ENCODE measurements at places on chromosomes 3 and 15. TPM values are rescaled to one million over a fixed set of nuclear protein-coding genes. Genes with fewer than 3 reads are reported as not detected.

DNA sequence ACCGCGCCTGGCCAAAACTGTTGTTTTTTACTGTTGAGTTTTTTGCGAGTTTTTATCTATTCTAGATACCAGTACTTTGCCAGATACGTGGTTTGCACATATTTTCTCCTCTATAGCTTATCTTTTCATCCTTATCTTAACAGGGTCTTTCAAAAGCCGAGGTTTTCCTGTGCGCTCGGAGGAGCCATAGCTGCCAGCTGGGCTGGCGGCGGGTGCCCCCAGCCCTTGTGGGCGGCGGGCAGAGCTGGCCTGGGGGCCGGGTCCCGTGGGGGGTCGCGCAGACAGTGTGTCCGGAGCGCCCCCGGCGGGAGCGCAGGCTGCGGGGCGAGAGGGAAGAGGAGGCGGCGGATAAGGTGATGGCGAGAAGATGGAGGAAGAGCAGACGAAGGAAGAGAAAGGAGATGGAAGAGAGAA lies 11.1 kb upstream of the EIF4A2 start:
- no peak for DNase-seq

- DNase-seq: no peak
These were observed 55.8 kb downstream of the DZIP3 start for GRCh38 chr3:108645364-108645763.

- DNase-seq: no peak
These were observed 27.4 kb downstream of the GORASP1 start for GRCh38 chr3:39080026-39080425.

DNA sequence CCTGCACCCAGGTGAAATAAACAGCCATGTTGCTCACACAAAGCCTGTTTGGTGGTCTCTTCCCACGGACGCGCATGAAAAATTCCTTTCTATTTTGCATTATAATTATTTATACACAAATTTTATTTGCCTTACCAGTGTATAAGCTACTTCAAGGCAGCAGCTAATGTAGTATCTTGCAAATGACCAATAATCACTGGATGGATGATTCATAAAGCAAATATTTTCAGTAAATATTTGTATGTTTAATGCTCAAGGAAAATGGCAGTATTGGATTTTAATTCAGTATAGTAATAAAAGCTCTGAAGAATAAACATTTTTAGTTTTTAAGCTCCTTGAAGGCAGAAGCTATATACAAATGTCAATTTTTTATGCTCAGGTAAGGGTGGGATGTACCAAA lies 158.7 kb upstream of the NANOGP8 start:
- no peak for DNase-seq

DNA sequence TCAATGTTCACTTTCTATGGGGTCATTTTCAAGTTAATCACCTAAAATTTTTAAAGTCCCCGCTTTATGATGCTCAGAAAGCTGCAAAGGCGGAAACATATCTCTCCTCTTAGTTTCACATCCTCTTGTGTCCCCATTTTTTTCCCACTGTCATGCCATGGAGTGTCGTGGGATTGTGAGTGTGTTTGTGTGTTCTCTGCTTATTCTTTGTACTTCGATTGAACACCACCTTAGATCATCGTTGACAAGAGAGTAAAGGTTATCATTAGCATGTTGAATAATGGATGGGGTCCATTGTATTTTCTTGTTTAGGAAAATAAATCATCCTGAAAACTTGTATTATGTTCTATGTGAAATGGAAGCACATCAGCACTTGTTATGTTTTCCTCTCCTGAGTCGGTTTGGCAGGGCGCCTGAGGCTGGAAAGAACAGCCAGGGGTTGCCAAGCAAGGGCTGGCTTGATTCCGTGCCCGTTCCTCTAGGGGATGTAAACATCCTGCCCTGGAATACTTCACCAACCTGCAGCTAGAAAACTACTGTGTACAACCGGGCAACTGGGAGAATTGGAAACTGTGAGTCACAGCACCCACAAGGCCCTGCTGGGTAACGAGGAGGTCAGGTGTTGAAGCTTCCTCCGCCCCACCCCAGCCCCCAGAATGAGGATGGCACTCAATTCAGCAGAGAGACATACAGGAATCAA lies 67.2 kb downstream of the EIF4E3 start:
- no peak for DNase-seq

GRCh38 chr15:89406940-89407607 lies 72.5 kb upstream of the POLG start:
- no peak for DNase-seq

GRCh38 chr3:148857316-148857715 lies 7.8 kb upstream of the CPA3 start:
- no peak for DNase-seq

GRCh38 chr3:69542805-69543429 lies 157.0 kb upstream of the FRMD4B start:
- DNase-seq: no peak

GRCh38 chr3:31262201-31262600 lies 270.5 kb upstream of the STT3B start:
- DNase-seq: no peak

DNA sequence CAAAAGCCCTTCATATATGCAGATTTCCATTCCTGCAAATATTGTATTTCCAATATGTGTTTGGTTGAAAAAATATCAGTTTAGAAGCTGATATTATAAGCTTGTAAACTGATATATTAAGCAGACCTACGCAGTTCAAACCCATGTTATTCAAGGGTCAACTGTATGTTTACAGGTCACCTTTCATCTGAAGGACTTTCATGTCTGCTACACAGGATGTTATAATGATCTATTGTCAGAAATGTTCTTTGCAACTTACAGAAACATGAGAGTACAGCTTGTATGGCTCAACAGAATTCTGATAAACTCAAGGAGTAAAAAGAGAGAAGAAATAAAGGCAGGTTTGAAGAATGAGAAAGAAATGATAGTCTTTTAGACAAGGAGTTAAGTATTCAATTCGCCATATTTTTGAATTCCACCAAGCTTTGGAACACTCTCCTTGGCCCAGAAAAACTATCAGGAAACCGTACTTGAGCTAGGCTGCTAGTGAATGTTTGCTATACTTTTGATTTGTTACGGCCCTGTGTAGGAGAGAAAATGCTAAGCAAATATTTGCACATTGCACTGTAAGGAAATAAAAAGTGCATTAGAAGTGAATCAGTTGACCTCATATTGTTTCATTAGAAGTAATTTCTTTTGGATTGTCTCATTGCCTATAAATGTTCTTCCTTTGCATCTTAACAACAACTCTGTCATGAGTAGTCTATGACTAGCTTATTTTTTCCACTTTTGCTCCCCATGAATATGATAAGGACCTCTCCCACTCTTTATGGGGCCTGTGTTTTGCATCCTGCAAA lies 81.2 kb downstream of the NEK11 start:
- DNase-seq: no peak

DNA sequence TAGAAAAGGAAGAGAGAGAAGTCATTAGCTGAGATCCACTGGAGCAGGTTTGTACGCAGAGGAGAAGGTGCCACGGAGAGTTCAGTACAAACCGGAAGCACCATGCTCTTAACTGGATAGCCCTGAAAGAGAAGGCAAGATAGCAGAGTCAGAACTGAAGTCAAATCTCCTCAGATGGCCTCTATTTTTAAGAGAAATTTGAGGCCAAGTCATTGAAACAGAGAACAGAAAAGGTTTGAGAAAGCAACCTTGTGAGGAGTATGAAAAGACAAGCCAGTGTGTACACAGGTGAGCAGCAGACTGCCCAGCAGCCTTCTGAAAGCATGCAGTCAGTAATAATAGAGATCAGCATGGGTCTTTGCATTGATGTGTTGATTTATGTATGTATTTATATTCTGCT lies 66.1 kb upstream of the SPRED1 start:
- DNase-seq: no peak

DNA sequence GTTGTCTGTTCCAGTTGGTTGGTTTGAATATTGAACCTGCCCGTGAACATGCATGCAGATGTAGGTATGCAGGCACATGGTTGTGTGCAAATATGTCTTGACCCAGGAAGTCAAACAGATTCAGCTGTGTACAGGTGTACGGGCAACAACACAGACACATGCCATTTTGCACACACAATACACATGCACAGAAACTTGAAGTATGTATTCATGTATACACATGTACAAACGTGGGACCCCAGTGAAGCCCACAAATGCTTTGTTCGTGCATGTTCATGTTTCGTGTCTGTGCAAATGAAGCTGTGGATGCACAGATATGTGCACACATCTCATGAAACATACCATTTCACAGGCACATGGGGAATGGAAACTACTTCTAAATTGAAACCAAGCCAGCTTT lies 30.7 kb downstream of the IDH3A start:
- DNase-seq: peak; percentile 7

DNA sequence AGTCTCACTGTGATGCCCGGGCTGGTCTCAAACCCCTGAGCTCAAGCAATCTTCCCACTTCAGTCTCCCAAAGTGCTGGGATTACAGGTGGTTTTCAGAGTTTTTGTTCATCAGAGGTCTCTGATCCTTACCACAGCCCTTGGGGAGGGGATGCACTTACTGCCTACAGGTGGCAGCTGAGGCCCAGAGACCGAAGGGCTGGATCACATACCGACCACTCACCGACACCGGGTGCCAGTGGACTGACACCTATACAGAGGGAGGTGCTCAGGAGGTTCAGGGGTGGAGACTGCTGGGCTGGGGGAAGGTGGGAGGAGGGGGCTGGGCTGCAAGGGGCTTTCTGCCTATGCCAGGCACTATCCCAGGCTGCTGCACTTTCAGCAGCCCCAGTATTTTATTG lies 19.5 kb downstream of the DUSP7 start:
- DNase-seq: no peak

DNA sequence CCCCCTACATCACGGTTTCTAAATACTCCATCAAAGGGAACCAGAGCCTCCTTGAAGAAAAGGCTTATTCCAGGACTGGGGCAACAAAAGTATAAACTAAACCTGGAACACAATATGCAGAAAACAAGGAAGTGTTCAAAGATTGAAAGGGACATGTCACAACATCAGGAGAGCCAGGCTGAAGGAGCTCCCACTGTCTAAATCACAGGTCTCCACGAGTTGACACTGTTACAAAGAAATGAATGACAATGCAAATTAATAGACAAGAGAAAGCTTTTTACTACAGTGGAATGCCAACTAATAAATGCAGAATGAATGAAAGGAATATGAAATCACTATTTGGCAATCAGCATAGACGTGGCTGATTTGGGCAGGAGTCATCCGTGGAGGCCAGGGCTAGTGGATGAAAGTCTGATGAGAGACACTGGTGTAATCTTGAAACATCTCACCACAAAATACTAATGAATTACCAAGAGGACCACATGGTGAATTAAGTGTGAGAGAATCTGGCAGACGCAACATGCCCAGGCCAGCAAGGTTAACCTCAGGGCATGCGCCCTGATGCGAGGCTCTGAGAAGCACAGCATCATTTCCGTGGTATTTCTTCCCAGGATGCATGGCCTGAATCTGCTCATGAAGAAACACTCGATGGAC lies 123.8 kb upstream of the TJP1 start:
- no peak for DNase-seq

DNA sequence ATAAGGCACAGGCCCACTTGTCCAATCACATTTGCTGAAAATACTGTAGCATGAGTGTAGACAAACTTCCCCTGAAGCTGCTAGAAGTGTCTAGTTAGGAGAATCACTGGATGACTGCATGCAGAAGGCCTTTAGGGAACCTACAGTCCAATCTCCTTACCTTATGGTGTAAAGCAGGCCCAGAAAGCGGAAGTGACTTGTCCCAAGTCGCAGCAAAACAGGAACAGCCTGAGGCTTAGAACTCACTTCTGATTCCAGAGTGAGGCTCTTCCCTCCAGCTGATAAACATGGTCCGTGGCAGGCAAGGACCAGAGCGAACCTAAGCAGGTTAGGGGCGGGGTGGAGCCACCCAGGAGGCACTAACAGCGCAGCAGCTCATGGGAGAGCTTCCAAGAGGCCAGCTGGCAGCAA lies 2.5 kb downstream of the GRAMD2A start:
- no peak for DNase-seq

- no peak for DNase-seq
These were observed 24.8 kb downstream of the TPM1 start for GRCh38 chr15:63067306-63067705.

GRCh38 chr3:153410517-153410916 lies 248.5 kb downstream of the RAP2B start:
- DNase-seq: no peak

POPDC2 gene
- total RNA-seq: 8.3 TPM

TMEM207 gene
- not detected for total RNA-seq

PRICKLE2 gene
- total RNA-seq: 15.7 TPM

LACTB gene
- 37.1 TPM for total RNA-seq

MESP2 gene
- total RNA-seq: not detected

HTR3E gene
- total RNA-seq: not detected

TRANK1 gene
- 47.9 TPM for total RNA-seq

CCR3 gene
- total RNA-seq: not detected

AGBL1 gene
- total RNA-seq: 0.40 TPM

FANCD2OS gene
- total RNA-seq: not detected
